ENCODE measurements at places on chromosomes 4 and X.

DNA sequence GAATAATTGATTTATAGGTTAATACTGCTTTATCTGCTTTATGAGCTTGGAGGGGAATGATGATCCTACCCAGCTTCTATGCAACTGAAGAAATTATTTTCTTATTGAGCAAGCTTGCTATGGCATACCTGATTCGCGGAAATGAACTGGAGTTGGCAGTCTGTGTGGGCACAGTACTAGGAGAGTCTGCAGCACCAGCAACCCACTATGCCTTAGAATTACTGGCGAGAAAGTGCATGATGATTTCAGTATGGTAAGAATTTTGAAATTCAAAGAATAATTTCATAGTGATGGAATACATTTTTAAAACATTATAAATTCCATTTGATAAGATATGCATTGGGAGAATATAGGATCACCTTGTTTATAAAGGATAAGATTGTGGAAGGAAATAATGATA lies 32.3 kb downstream of the SPATA4 start:
- no peak for DNase-seq

- DNase-seq = no peak
Observed at GRCh38 chr4:139676365-139676764, 10.7 kb downstream of the MGST2 start.

DNA sequence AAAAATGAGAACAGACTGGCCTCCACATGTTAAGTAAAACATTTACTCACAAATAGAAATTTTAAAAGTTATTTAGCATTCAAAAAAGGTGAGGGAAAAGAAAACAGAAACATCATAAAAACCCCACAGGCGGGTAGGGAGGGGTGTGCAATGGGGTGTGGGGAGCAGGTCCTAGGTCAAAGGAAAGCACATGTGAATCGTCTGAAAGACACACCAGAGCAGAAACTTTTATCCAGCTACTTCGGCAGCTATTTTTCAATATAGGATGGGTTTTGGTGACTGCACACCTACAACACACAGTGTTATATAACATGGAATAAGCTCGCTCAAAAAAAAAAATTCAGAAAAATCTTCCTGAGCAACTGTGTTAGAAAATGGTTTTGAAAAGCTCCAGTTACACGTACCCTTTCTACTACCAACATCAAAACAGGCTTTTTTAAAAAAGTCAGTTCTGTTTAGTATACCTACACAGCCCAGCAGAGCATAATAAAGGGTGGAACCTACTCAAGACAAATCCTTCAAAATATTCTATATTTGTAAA lies 1.6 kb downstream of the OTUD4 start:
- no peak for DNase-seq

GRCh38 chr4:83356899-83357661 lies 22.4 kb upstream of the HPSE start:
- DNase-seq = no peak

DNA sequence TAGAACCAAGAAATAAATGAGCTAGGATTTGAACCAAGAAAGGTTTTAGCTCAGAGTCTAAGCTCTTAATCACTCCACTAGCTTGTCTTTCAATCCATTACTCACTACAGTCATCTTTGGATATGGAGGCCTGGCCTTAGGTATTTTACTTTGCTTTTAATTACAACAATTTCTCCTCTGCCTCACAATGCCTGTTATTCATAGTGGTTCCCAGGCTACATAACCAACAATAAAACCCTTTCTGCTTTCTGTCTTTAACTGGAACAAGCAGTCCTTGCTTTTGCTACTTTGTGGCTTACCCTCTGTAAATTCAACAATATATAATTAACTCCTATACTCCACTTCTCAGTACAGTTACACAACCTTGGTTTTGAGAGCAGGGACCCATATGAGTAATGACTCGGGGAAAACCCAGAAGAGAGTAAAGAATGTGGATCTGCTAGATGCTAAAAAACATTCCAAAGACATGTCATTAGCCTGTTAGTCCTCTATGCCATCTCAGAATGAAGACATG lies 94.7 kb upstream of the NAP1L5 start:
- DNase-seq = no peak

DNA sequence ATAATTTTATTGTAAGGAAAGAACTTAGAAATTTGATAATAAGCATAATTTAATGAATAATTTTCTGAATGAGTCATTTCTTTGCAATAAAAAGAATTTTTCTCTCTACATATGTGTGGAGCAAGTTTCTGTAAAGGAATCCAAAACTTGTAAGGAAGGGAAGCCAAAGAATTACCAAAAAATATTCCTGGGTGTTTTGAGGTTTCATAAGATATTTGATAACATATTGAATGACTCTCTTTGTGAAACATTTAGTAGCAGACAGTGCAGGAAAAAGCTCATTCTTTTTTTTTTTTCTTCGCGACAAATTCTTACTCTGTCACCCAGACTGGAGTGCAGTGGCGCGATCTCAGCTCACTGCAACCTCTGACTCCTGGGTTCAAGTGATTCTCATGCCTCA lies 469.0 kb upstream of the MAGEB2 start:
- DNase-seq = no peak

Data from 8988T (cell line).